ENCODE measurements at places on chromosomes 5 and 9.
A peak's percentile ranks its signal among the peaks of the same experiment; 100 is the strongest.

DNA sequence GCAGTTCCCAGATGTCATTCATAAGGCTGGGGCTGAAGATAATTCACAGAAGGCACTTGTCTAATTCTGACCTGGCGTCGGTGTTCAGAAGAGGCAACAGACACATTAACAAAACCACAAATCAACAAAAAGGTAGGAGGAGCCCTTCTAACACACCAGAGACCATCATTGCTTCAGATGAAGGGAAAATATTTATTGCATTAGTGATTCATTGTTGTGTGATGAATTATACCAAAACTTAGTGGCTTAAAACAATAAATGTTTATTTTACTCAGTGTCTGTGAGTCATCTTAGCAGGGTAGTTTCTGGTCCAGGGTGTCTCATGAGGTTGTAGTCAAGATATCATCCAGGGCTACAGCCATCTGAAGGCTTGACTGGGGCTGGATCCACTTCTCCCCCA, 91.3 kb upstream of the KIF2A start:
- DNase-seq = no peak

GRCh38 chr9:22286661-22287060, 160.0 kb upstream of the DMRTA1 start:
- DNase-seq = no peak

DNA sequence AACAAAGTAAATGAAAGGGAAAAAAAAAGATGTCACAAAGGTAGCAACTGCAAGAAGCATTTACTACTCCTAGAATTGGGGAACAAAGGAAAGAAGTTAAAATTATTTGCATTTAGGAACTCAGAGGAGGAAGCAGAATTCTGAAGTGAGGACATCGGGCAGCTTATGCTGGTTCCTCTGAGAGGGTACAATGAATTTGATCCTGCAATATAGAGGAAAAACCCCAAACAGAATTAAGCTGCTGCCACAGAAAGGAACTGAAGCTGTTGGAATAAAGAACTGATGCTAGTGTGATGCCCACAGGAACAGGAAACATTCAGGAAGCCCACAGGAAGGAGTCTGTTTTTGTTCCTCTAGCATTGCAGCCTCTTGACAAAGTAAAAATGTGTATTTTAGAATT, 22.3 kb upstream of the TBCA start:
- no peak for DNase-seq

DNA sequence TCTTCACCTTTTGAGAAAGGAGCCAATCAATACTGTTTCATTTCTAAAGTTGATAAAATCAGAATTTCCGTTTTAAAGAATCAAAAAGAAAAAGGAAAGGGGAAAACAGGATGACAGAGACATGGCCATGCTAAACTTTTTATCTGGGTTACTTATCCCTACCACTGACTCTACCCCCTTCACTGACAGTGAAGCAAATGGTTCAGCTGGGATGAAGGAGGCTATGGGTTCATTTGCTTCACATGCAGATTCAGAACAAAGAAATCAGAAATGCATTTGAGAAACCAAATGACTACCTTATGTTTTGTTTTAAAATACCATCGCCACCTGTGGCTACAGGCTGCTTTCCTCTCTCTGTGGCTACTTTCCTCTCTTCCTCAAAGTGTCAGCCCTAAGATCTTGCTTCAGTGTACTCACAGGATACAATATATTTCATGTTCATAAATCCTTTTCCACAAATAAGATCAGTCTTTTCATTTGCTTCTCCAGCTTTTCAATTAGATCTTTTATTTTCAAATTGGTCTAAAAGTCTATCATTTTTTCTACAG, 53.3 kb downstream of the LPAR1 start:
- no peak for DNase-seq

DNA sequence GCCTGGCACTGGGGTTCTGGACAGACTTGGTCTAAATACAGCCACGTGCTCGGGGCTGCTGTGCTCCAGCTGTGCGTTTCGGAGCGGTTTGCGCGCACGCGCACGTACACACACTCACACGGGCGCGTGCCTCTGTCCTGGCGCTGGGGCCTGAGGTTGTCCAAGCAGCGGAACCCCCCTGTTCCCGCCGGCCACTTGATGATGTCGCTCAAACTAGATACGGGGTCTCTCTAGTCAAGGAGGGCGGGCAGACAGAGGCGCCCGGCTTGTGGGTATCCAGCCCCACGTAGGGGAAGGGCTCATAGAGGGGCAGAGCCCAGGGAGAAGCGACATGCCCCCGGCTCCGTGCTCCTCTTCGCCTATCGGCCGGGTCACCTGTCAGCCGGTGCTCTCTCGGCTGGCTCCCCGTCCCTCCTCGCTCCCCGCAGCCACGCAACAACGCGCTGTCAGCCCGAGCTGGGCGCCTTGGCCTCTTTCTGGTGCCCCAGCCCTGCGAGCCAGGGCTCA, 8.9 kb downstream of the NR2F1-AS1 start:
- DNase-seq = peak; percentile 73

- DNase-seq = no peak
These were observed 42.3 kb downstream of the ZFAND5 start for GRCh38 chr9:72322678-72323077.

DNA sequence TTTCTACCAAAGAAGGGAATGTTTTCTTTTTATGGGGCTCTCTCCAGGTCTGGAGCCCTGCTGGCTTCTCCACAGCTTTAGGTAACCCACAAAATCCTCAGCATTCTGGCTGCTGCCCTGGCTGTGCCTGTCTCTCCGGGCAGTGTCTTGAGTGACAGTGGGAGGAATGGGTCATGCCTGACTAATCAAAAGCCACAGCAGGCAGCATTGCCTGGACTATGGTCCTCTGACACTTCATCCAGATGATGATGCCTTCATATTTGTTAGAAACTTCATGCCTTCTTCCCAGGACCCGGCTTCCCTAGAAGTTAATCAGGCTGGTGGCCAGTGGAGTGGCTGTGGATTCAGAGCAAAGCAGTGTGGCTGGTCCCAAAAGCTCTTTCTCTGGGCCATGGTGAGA, 32.2 kb upstream of the TGFBI start:
- DNase-seq = no peak

GRCh38 chr5:13552361-13552760, 392.1 kb downstream of the DNAH5 start:
- no peak for DNase-seq

- no peak for DNase-seq
These were observed 98.3 kb upstream of the FBN2 start for GRCh38 chr5:128636361-128636760.

All from kidney (tissue), 22 donors.